ENCODE measurements at places on chromosomes 6 and 20. TPM values are rescaled to one million over a fixed set of nuclear protein-coding genes. Genes with fewer than 3 reads are reported as not detected.

Gene PTK6
- total RNA-seq, result 0.17 TPM

Gene SAPCD1
- total RNA-seq, result 5.9 TPM

Gene MAP1LC3A
- total RNA-seq, result 6.3 TPM

Gene BMP2
- total RNA-seq, result 3.6 TPM

Gene WFDC10B
- total RNA-seq, result 0.54 TPM

Gene CTAGE9
- not detected for total RNA-seq

Gene VARS1
- total RNA-seq, result 162 TPM

Gene CCN6
- not detected for total RNA-seq

Gene CD93
- not detected for total RNA-seq

Gene SLC26A8
- 0.56 TPM for total RNA-seq

Gene TAAR2
- not detected for total RNA-seq

Gene DDAH2
- 53.3 TPM for total RNA-seq

Gene PSMB9
- 2.9 TPM for total RNA-seq

Gene KIF13A
- total RNA-seq, result 40.8 TPM

Gene TPD52L1
- 9.6 TPM for total RNA-seq

Gene COL11A2
- total RNA-seq, result 3.5 TPM

Gene DYNLT2
- 1.6 TPM for total RNA-seq

Gene VIP
- not detected for total RNA-seq

Gene NKAPL
- total RNA-seq, result not detected

Gene ERVFRD-1
- not detected for total RNA-seq

Gene VPS16
- 22.6 TPM for total RNA-seq

Gene SULF2
- total RNA-seq, result 27.1 TPM

Gene RBM39
- 220 TPM for total RNA-seq

Gene CYP39A1
- total RNA-seq, result 2.4 TPM

Gene ESR1
- total RNA-seq, result 0.17 TPM

Gene PRR3
- 10.5 TPM for total RNA-seq

Gene PIM1
- total RNA-seq, result 94.1 TPM

Gene STX16
- 61.6 TPM for total RNA-seq

Gene TTBK1
- 1.5 TPM for total RNA-seq

Gene TTK
- 62.2 TPM for total RNA-seq

Gene HLA-DOA
- total RNA-seq, result 23.7 TPM

Gene SAMD3
- 1.9 TPM for total RNA-seq

Gene MAP7
- 67.0 TPM for total RNA-seq

Data from H1 (cell line).